Activated CD4-positive, alpha-beta T cell treated with anti-CD3 and anti-CD28 coated beads, Interleukin-2, amount 10 ng/mL, durations not matched to agents 24 days and 14 days (primary cell): ENCODE measurements at places on chromosomes 11 and 22. TPM values are rescaled to one million over a fixed set of nuclear protein-coding genes. Genes with fewer than 3 reads are reported as not detected.

- no peak for DNase-seq
Observed at GRCh38 chr11:72348250-72348649, 86.1 kb downstream of the CLPB start.

DNA sequence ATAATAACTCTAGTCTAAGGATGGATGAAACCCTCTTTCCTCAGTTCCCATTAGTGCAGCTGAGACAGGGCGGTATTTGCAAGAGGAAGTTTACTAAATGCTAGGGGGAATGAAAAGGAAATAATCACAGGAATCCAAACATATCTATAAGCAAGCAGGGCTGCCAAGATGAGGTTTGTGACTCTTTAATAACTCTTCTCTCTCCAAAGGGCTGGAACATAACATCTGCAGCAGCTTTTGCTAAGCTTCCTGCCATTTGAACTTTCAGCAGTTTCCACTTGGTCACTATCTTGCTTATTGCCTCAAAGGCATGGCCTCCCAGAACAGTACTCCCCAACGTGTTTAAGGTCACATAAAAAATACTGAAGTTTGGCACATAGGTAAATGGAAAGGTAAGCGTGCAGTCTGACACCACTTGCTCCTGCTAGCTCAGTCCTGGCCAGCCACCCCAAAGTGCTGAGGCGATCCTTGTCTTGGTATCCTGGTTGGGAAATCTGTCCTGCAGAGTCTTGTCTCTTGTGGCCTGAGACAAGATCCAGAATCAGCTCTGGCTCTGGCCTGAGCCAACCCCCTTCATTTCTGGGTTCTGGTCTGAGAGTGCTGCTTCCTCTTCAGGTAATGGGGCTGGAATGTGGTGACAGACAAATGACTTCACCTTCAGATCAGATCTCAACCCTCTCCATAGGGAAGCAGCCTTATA lies 81.8 kb downstream of the KCNC1 start:
- no peak for DNase-seq

- DNase-seq: no peak
Observed at GRCh38 chr11:108895579-108896480, 231.0 kb downstream of the DDX10 start.

- DNase-seq: peak; percentile 94
Observed at GRCh38 chr11:128302425-128303186, 284.8 kb downstream of the ETS1 start.

- DNase-seq: no peak
Observed at GRCh38 chr11:118971646-118972045, at the start of gene FOXR1. FOXR1 (plus strand) TSS chr11:118971761; CDS start chr11:118971932, 171 bp downstream.

DNA sequence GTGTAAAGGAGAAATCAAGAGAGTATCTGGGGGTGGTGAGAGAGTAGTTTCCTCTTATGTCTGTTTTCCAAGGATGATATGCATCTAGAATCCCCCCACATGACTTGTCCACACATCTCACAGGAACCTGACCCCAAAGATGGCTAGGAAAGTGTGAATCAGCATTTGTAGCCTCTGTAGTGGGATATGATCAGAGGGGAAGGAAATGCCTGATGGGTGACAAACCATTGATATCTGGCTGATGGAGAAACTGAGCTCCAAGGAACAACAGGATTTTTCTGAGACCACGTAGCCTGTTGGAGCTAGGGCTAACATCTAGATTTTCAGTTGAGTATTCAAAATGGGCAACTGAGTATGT lies 369.4 kb downstream of the DDX10 start:
- DNase-seq: no peak

The SLC25A45 gene
- 15.5 and 16.8 TPM in 2 replicates for total RNA-seq

The TRIM22 gene
- total RNA-seq: 104 and 107 TPM in 2 replicates
